Calu3 (cell line): ENCODE measurements at places on chromosomes 1 and 21. TPM values are rescaled to one million over a fixed set of nuclear protein-coding genes. Genes with fewer than 3 reads are reported as not detected.

Gene TTLL7
- total RNA-seq = 4.6 and 9.0 TPM in 2 replicates

- H3K27me3 ChIP-seq = no peaks in the 10 kb centered on the region
- H3K4me3 ChIP-seq = no peak overlapping the region
- no peaks in the 10 kb centered on the region for H3K36me3 ChIP-seq
- peaks cover 9% of the 10 kb centered on the region for H3K4me1 ChIP-seq
- no peak overlapping the region for H3K27ac ChIP-seq
Observed at GRCh38 chr21:31647650-31648049, 11.8 kb upstream of the SOD1 start.

Gene PARS2
- total RNA-seq = 9.0 and 10.0 TPM in 2 replicates

Gene SLC30A1
- total RNA-seq = 15.5 and 25.3 TPM in 2 replicates

GRCh38 chr1:13700521-13701270 is 708 bp downstream of the PRDM2 start:
- peak overlapping the region; percentile 67 for H3K4me3 ChIP-seq
- H3K4me1 ChIP-seq = peaks cover 7% of the 10 kb centered on the region
- H3K27ac ChIP-seq = peak overlapping the region; percentile 87
- H3K36me3 ChIP-seq = peaks cover 17% of the 10 kb centered on the region

Gene RGS5
- total RNA-seq = 1.9 and 6.7 TPM in 2 replicates

DNA sequence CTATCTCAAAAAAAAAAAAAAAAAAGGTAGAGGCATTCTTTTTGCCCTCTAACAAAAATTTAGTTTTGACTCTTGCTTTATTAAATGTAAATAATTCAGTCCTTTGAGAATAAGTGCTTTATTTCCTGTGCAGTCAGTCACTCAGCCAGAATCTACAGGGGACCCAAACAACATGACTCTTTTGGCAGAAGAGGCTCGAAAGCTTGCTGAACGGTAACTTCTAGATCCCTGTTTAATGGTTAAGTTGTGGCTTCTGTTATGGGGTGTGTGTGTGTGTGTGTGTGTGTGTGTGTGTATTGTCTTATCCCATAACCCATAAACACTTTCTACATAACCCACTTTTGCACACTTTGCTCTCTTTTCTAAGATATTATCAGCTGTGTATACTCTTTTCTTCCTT is 54.9 kb upstream of the LAMC2 start:
- H3K27ac ChIP-seq = no peak overlapping the region
- no peak overlapping the region for H3K4me3 ChIP-seq
- no peak for DNase-seq
- no peaks in the 10 kb centered on the region for H3K27me3 ChIP-seq

DNA sequence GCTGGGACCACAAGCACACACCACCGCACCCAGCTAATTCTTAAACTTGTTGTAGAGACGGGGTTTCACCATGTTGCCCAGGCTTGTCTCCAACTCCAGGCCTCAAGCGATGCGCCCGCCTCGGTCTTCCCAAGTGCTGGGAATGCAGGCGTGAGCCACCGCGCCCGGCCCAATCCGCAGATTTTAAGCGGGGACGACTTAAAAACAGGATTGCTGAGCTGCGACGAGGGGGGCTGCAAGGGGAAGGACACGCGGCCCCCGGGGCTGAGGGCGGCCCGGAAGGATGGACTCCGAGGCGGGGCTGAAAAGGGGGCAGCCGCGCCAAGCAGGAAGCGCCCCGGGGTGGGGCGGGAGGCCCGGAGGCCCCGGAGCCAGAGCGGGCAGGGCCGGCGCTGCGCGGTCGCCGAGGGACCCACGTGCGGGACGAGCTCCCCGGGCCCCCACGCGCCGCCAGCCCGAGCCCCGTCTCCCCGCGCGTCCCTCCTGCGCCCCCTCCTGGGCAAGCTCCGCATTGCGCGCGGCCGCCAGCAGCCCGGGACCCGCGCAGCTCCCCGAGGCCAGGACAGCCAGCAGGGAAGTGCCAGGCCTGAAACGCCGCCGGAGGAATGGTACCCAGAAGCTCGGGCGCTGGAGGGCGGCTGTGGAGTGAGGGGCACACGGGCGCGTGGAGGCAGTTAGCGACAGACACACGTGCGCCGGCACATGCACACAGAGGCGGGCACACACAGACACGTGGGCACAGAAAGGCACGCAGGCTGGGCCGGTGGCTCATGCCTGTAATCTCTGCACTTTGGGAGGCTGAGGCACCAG is 5.5 kb upstream of the PRKCZ start:
- H3K4me1 ChIP-seq = peaks cover 17% of the 10 kb centered on the region
- no peak overlapping the region for H3K27ac ChIP-seq
- peaks cover 15% of the 10 kb centered on the region for H3K36me3 ChIP-seq
- DNase-seq = peak; percentile 80
- H3K4me3 ChIP-seq = no peak overlapping the region
- H3K27me3 ChIP-seq = peaks cover 40% of the 10 kb centered on the region

DNA sequence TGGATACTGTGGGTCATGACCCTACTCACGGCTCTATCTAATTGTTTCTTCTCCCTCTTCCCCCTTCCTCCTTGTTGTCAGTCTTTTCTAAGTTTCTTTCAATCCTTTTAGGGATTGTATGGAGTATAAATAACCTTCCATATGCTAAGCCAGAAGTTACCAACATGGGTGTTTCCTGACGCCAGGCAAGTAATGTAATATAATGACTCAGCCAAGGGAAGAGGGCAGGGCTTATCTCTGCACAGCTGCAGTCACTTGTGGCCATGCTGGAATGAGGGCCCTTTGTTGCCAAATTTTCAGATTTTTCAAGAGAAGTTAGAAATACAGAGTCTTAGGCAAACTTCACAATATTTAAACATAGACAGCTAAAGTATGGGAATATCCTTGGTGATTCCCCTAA is 194.6 kb downstream of the ST6GALNAC3 start:
- H3K4me1 ChIP-seq = no peaks in the 10 kb centered on the region
- H3K27me3 ChIP-seq = no peaks in the 10 kb centered on the region
- no peak for DNase-seq
- no peak overlapping the region for H3K27ac ChIP-seq
- no peak overlapping the region for H3K4me3 ChIP-seq
- H3K36me3 ChIP-seq = no peaks in the 10 kb centered on the region

- no peaks in the 10 kb centered on the region for H3K27me3 ChIP-seq
- DNase-seq = no peak
- no peak overlapping the region for H3K4me3 ChIP-seq
- no peaks in the 10 kb centered on the region for H3K36me3 ChIP-seq
Observed at GRCh38 chr1:68313735-68314134, 81.4 kb upstream of the WLS start.

DNA sequence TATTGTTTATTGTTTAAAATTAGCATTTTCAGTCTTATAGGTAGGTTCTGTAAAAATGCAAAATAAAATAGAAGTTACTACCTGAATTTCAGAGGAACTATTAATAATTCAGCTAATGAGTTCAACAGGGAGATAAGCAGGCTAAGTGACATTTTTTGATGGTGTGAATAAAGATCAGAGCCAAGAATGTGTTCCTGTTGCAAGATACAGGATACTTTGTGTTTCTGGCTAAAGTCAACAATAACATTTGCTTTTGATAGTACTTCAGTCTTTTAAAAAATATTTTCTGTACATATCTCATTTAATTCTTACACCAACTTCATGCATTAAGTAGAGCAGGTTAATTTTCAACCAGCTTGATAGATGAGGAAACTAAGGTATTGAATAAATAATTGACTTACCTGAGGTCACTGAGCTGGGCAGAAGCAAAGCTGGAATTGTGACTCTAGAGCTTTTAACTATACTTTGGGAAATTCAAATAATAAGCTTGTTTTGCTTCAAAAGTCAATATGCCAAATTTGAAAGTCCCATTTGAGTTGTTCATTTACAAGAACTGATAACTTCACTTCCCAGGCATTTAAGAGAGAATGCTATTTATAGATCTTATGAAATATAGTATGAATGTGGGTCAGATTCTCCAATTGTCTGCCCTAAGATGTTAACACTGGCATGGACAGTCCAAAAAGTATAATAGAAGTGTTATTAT is 6.0 kb downstream of the GORAB start:
- H3K36me3 ChIP-seq = peaks cover 26% of the 10 kb centered on the region
- H3K27ac ChIP-seq = peak overlapping the region; percentile 72
- peak; percentile 20 for DNase-seq
